ENCODE measurements at places on chromosomes 2 and 18.

DNA sequence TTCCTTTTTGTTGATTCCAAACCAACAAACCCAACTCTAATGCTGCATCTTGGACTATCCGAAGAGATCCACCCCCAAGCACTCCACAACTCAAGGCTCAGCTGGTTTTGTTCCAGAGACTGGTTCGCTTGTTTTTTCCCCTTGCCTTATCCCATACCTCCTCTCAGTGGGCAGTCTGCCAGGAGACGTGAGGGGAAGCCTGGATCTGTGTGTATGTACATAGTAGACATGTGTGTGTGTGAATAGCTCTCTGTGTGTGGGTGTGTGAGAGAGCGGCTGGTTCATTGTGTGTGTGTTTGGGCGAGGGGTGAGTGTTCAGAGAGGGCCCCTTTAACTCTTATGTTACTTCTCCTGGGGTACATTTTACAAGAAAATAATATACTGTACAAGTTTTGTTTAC, 94.4 kb downstream of the NRP2 start:
- DNase-seq, result no peak

GRCh38 chr2:220783671-220784070, 788.4 kb downstream of the EPHA4 start:
- no peak for DNase-seq

DNA sequence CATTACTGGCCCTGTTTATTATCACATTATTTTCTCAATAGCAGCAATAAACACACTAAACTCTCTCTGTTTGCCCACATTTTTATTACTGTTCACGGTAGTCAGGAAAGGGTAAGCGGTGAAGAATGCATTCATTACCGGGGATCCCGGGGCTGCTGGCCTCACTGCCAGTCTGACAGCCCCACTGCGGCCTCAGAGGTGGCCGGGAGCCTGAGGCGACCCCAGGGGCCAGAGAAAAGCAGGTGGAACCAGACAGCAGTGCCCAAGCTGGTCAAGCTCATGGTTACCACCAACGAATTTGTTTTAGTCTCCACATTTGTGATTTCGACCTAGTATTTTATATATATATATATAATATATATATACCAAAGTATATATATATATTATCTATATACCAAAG, 127.7 kb downstream of the LRATD1 start:
- no peak for DNase-seq

DNA sequence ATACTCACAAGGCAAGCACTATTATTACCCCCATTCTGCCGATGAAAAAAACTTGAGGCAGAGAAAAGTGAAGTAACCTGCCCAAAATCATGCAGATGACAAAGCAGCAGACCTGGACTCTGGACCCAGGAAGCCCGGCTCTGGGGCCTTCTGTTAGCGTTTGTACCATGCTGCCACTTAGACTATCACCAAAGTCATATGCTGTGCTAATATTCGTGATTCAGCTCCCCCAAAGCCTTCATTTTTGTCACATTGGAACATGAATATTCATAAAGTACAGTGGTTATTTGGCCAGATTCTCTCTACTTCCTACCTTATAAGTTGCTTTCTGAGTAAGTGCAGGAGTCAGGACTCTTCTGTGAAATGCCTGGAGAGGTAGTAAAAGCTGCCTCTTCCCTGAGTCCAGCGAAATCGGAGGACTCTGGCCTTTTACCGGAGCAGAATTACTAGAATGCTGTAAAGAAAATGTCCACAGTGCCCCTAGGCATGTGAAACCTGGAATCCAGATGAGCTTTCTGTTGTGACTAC, 86.7 kb downstream of the FTCDNL1 start:
- DNase-seq, result no peak

DNA sequence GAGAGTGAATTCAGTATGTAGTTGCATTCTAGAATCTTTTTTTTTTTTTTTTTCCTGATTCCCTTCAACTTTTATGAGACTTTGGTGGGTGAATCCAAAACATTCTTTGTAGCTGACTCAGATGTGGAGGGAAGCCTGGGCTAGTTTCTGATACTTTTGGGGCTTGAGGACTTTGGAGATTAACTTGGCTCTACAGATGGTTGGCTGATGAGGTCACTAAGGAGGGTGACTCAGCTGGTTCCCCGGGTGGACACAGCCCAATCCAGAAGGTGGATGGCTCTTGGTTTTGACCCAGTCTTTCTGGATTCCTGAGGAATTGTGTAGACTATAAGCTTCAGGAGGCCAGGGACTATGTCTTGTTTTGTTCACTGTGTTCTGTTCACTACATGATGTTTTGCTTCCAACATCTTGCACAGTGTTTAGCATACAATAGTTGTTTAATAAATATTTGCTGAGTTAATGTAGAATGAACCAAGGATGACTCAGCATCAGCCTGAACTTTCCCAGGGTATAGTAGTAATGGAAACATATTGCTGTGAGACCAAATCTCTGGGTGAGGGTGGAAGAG, 30.5 kb downstream of the LAMA3 start:
- no peak for DNase-seq

- DNase-seq, result no peak
Measured at GRCh38 chr18:13599031-13599430, 127.3 kb downstream of the FAM210A start.

- no peak for DNase-seq
Measured at GRCh38 chr2:112273349-112273748, 2.0 kb upstream of the ZC3H6 start.

GRCh38 chr2:555164-555922, 121.9 kb downstream of the TMEM18 start:
- DNase-seq, result no peak

GRCh38 chr18:55337138-55337537, 250.9 kb downstream of the TCF4 start:
- DNase-seq, result no peak

DNA sequence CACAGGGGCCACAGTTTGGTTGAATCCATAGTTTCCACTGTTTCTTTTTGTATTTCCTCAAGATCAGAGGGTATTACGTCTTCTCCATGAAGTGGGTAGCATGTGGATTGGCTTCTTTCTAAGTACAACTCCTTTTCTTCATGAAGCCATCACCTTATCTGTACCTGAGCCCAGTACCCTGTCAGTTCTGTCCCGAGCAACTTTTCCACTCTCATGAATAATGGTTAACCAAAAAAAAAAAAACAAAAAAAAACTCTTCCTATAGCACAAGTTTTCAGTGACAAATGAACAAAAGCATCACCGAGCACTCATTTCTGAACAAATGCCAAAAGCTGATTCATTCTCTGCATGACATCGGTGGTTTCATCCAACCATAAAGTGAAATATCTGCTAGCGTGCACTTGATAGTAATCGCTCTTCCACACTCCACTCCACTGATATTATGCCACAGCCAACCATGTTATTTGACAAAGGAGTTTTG, 53.0 kb upstream of the CCDC150 start:
- no peak for DNase-seq

GRCh38 chr2:86015699-86016098, 90.0 kb downstream of the POLR1A start:
- DNase-seq, result no peak

DNA sequence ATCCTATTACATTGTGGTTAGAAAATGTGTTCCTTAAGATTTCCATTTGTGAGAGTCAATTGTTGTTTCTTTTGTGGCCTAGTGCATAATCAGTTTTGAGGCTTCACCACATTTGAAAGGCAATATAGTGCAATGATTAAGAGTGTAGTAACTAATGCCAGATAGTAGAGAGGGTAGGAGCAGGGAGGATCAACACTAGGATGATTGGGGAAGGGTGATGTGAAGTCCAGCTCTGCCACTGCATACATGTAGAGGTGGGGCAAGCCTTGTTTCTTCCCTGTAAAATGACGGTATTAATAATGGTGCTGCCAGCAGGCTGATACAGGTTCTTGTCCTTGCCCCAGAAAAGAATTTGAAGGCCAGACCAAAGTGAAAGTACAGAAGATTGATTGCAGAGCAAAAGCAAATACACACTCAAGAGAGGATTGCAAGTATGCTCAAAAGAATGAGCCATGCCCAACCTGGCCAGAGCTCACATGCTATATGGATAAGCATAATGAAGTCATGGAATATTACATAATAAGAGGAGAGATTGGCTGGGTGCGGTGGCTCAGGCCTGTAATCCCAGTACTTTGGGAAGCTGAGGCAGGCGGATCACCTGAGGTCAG, 8.0 kb downstream of the SP100 start:
- DNase-seq, result no peak

Data from stimulated activated CD4-positive, alpha-beta T cell treated with anti-CD3 and anti-CD28 coated beads, Interleukin-1b, Interleukin-23, amount 100 ng/mL, for 4 hours (primary cell).